Thoracic aorta endothelial cell (primary cell): ENCODE measurements at places on chromosomes 6 and 20. TPM values are rescaled to one million over a fixed set of nuclear protein-coding genes. Genes with fewer than 3 reads are reported as not detected.

Gene SLC17A2
- not detected in 2 replicates for total RNA-seq

Gene ARG1
- total RNA-seq: not detected in 2 replicates

Gene MAS1
- total RNA-seq: not detected in 2 replicates

Gene NRN1
- 8.6 and 65.9 TPM in 2 replicates for total RNA-seq

Gene MAFB
- 1.7 and 3.1 TPM in 2 replicates for total RNA-seq

Gene ZNF343
- total RNA-seq: 12.6 and 12.8 TPM in 2 replicates

Gene FILIP1
- 6.5 and 7.9 TPM in 2 replicates for total RNA-seq
